A172 (cell line): ENCODE measurements at places on chromosomes 7 and 10.
A peak's percentile ranks its signal among the peaks of the same experiment; 100 is the strongest.

DNA sequence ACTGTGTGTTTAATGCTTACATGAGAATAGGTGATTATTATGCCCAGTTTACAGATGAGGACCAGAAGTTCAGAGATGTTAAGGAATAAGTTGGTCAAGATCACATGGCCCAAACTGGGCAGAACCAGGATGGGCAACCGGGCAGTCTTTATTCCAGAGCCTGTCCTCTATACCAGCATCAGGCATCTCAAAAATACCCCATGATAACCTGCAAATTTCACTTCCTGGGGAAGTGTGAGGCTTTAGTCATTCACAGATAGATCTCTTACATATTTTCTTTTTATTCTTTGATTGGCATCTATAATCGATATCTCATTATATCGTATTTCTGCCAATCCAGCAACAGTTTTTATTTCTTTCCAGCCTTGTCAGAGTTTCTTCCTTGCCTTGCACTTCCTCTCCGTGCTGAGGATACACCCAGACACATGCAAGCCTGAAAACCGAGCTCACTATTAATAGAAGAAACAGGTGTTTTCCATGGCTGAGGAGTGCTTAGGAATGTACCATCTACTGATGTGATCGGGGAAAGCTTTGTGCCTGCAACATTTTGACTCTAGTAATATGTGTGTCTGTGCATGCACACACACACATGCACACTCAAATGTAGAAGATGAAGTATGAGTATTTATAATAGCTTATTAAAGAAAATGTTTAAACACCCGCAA is 82.4 kb downstream of the CREM start:
- DNase-seq = no peak

- peak; percentile 19 for DNase-seq
Measured at GRCh38 chr10:97169911-97170693, 15.7 kb downstream of the SLIT1 start.

- DNase-seq = peak; percentile 41
Measured at GRCh38 chr10:69051303-69051702, 36.6 kb upstream of the SRGN start.

DNA sequence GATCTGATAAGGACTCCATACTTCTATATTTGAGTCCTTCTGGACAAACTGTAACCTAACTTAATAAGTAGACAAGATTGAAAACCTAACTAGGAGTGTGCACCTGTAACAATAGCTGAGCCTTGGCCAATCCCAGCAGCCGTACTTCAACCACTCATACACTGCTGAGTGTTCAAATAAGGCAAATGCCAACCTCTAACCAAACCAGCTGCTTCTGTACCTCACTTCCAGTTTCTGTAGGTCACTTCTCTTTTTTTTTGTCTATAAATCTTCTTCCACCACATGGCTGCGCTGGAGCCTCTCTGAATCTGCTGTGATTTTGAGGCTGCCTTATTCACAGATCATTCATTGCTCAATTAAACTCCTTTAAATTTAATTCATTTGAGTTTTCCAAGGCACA is 753.2 kb downstream of the DNAJB9 start:
- DNase-seq = no peak

GRCh38 chr7:44076101-44076895 is 6.0 kb downstream of the POLM start:
- no peak for DNase-seq

DNA sequence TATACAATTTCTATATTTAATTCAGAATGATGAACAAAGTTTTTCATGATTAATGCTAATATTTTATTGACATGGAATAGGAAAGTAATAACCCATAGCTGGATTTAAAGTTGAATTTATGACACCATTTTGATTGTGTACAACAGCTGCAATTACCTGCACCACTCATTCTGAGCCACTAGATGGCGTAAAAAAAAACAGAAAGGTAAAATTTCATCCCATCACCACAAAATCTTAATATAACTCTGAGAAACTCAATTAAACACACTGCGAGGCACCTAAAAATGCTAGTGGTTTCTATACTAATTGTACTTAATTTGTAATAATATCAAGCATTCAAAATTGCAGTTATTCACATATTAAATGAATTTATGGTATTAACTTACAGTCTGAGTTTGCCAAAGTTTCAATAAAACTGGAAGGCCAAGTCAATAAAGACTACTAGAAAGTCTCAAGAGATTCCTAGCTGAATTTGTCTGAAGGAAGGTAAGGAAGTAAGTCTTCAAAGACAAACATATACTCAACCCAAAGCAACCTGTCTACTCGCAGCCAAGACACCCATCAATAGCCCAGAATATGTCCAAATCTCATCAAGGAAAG is 182.5 kb downstream of the SKAP2 start:
- peak; percentile 22 for DNase-seq

DNA sequence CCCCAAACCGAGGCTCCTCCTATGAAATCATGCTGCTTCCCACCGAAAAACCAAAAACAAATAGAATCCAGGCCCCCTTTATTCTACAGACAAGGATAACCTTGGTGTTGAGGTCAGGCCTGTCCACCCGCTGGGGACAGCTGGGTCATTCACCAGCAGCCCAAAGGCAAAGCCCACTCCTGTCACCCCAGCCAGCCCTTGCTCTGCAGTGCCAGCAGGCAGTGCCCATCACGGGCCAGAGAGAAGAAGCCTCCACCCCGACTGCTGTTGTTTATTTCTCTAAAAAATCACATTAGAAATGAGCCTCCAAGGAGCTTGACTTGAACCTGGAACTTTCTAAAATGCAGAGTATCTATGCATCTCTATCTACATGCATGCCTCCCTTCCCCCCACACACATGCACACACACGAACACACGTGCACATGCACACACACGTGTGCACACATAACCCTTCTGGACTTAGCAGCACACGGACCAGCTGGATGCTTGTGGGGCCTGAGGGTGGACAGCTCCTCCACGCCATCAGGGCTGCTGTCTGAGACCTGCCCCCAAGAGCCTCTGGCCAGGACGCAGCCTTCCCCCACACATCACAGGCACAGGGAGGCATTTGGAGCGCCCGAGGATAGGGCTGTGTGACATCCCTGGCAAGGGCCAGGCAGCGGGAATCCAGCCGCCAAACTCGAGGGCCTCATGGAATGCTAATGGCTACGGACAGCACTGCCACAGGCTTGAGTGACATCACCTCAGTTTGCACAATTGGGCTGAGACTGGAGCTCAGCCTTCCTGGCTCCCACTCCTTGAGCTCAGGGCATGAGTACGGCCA is 22.8 kb downstream of the PRKAG2 start:
- DNase-seq = no peak

GRCh38 chr7:16416289-16417282 is 4.8 kb downstream of the CRPPA start:
- peak; percentile 56 for DNase-seq

DNA sequence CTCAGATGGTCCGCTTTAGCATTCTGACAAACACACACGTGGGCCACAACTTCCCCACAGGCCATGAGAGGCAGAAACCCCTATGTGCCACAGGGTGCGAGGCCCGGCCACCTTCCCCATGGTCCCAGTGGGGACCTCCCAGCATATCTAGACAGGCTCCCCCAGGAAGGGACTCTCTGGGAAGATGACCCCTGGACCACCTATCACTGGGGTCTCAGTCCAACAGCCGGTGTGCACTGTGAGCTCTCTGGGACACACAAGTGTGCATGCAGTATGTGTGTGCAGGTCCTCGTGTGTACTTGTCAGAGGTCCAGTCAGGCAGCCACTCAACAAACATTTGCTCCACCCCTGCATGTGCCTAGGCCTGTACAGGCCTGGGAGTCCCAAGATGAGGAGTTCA is 18.7 kb downstream of the GRID1 start:
- no peak for DNase-seq

DNA sequence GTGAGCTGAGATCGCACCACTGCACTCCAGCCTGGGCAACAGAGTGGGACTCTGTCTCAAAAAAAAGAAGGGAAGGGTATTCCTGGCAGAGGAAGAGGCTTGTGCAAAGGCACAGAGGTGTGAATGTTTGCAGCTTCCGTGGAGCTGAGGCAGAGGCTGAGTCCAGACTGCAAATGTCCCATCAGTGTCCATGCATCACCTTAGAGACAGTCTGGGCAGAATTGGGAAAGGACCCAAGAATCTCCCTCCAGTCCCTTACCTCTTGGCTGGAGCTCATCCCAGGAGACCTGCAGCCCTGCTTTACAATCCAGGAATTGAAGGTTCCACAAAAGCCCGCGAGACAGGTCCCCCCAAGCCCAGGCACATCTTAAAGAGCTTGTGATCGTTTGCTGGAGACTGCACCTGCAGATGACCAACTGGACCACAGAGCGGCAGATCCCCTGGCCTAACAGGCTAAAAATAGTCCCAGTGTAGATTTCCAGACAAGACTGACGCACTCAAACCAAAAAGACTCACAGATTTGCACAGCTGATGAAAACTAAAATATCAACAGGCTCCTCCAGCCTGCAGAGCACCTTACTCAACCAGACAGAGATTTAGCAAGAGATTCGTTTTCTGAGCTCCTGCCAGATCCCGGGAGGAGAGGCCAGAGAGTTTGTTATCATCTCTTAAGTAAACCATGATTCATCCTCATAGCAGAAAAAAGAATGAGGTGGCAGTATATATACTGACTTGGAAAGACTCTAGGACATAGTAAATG is 22.9 kb upstream of the NANOS1 start:
- DNase-seq = peak; percentile 97

GRCh38 chr10:110811791-110812581 is 59.7 kb upstream of the PDCD4 start:
- no peak for DNase-seq

DNA sequence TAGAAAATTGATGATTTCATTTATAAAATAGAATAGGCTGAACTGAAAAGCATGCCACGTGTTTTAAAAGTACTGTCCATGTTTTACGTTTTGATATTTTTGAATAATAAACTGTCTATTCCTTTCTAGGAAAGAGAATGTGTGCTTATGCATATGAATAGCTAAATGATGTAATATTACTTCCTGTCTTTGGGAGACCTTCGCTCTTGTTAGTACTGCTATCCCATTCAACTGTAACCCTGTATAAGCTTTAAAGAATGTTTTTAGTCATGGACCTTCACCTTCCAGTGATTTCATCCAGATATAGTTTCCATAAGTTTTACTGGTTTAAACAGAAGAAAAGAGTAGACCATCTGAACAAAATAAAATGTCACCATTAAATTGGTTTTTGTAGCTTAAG is 274.4 kb upstream of the SEMA3A start:
- no peak for DNase-seq

- no peak for DNase-seq
Measured at GRCh38 chr10:100021322-100021721, 11.6 kb upstream of the DNMBP start.

DNA sequence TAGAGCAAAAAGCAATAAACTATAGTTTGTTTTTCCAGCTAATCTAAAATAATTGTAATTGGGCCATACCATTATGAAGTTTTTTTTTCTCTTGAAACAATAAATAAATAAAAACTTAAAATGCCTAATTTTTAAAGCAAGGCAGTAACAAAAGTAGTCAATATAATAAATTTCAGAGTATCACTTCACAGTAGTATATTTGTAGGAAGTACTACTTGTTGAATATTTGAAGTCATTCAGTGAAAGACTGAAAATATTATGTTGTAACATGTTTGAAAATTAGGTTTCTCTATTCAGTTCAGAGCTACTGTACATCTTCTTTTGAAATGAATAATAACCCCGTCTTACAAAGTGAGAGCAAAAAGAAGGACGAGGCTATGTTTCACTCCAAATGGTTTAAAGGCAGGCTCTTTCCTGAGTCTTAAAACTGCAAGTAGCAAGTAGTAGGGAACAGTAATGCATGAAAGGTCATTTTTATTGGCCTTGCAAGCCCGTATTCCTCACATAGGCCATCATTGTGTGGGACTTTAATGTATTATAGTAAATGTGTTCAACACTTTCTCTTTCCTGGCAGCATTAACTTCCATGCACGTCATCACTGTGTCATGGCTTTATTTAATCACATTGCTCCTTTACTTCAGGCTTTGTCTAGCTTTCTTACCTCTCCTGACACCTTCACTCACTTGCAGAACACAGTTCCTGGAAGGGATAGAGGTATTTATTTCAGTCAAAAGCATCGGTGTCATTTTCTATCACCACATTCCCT is 141.4 kb downstream of the VTI1A start:
- no peak for DNase-seq

GRCh38 chr7:151431281-151431767 is 8.6 kb downstream of the CRYGN start:
- no peak for DNase-seq

DNA sequence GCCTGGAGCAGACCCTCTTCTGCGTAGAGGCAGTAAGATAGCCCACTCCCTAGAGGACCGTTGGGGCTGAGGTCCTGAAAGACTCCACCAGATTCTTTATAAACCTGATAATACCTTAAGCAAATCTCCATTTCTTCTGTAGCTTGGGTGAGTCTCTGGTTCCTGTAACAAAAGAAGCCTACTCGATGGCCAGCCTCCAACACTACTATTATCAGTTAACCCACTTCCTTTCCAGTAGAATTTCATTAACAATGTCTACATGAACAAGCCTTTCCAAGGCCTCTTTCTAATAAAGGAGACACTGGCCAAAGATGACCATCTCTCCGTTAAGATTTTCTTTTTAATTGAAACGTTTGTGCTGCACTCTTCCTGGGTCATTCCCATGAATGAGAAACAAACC is 201.7 kb upstream of the KCTD7 start:
- DNase-seq = no peak

DNA sequence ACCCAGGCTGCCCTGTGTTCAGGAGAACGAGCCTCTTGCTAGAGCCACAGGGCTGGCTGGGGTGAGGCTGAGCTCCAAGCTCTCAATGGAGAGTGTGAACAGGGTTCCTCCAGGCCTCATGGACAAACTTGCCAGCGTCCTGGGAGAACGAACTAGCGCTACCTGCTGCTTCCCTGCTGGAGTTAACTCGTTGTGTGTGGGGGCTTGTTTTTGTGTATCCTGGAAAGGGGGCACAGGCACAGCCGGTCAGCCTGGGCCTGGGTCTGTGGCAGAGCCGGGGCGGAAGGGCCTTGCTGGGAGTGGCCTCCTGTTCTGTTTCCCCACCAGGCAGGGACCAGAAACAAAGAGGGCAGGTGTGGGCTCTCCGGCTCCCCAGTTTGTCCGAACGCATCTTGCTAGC is 259.2 kb downstream of the DNAJB6 start:
- no peak for DNase-seq

GRCh38 chr7:29256693-29257002 is 62.1 kb downstream of the CHN2 start:
- DNase-seq = no peak

DNA sequence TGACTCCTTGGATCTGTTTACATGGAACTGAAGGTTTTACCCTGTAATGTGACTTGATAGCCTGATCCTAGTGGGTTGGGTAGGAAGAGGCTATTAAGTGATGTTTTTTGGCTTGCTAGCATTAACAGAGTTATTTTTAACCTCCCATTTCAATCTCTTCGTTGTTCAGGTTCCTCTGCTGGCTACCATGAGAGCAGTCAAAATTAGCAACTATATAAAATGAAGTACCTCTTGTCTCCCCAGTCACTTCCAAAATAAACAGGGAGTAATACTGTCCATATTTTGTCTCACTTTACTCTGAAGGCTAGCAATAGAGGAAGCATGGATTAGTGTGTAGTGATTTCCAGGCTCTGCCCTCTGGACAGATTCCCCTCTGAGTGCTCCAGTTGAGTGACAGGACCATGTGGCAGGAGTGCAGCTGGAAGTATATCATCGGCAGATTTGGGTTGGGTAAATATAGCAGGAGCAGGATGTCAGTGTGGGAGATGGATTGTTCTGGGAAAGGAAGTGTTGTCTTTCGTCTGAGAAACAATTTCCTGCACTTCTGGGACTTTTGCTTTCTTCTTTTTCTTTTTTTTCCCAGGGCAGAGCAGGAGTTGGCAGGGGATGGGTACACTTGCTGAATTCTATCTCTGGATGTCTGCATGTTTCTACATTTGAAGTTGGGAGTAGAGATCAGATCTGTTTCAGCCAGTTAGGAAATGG is 35.2 kb downstream of the GBF1 start:
- DNase-seq = peak; percentile 37
